ENCODE measurements at places on chromosomes 11 and 22.

GRCh38 chr11:104618954-104619353, 279.3 kb downstream of the CASP12 start:
- DNase-seq: no peak

GRCh38 chr11:84173078-84173477, 886.9 kb upstream of the CCDC90B start:
- DNase-seq: no peak

DNA sequence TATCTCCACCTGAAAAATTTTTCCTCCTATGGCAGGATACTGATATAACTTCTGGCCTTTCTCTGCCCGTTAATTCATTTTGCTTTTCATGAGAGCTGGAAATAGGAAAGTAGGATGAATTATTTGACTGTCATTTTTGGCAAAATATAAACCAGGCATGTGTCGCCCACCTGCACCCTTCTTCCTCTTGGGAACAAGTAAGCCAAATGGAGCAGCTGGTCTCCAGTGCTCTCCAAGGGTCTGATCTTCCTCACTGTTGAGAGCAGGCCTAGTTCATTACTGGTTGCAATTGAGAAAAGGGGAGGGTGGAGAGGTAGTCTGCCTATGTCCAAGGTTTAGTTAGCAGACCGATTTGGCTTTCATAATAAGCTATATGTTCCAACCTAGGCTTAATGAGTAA, 582.2 kb downstream of the DLG2 start:
- DNase-seq: no peak

DNA sequence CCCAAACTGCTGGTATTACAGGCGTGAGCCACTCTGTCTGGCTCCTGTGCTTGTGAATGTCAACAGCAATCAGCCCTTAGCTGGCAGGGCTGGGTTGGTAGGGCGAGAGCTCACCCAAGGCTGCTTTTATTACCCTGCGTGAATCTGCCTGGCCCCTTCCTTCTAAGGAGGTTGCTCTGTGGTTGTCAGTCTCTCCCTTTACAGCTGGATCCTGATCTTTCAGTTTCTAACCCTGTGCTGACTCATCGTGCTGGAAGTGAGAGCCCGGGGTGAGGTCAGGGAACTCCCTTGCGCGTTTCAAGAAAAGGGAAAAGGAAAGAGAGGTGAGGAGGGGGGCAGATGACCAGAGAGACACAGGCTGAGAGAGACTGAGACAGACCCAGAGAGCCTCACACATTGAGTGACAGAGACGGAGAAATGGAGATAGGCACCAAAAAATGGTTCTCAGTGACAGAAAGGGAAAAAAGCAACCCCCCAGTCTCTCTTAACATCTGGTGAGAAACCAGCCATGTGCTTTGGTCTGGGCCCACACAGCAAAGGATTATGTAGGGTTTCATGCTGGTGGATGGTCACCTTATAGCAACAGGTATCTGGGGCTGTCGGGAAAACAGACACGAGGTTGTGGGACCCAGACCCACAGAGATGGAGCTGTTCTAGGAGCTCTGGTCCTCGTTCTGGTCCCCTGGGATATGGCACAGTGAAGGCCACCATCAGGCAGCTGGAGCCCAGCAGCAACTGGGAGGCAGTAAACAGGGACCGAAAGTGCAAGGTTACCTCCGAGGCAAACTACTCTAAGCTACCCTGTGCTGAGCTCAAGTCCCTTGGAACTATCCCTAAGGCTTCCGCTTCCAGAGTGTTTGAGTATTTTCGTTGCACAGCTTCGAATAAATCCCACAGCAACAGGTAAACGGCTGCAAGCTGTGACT, 2.5 kb downstream of the TCN2 start:
- no peak for DNase-seq

GRCh38 chr11:660681-661444, 23.8 kb downstream of the DRD4 start:
- no peak for DNase-seq

DNA sequence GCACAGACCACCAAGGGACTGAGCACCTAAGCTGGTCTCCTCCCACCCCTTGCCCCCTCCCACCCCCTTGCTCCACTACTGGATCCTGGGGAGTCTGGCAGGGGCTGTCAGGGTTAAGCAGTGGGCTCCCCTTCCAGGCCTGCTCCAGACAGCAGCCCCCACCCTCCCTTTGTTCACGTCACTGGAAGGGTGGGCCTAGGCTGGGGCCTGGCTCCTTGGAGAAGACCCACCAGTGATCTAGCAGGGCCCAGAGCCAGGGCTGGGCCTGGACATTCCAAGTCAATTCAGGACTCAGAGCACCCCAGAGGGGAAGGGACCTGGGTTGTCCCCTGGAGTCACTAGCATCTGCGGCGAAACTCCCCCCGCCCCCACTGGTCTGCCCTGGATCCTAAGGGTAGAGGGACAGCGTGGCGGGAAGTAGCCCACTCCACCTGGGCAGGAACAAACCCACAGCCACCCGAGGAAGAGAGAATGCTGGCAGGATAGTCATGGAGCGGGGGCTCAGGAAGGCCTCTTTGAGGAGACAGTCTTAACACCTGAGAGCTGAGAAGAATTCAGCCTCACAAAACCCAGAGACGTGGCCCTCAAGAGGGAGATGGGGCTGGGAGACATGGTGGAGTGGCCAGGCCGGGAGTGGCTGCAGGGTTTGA, 45.8 kb downstream of the IGLL1 start:
- no peak for DNase-seq

DNA sequence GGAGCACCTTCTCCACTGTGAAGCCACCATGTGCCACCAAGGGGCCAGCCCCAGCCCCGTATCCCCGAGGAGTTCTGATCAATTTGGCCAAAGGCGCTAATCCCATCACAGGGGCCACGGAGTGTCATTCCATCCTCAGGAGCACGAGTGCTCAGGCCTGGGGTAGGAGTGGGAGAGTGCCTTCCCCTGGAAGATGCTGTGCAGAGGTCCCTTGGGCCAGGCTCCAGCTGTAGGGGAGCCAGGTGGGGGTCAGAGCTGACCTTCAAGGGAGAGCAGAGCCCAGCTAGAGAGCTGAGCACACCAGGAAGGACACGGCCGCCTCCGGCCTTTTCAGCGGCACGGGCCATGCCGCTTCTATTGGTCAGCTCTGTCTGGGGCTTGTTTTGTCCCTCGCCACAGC, 1459.9 kb downstream of the BRD1 start:
- no peak for DNase-seq

DNA sequence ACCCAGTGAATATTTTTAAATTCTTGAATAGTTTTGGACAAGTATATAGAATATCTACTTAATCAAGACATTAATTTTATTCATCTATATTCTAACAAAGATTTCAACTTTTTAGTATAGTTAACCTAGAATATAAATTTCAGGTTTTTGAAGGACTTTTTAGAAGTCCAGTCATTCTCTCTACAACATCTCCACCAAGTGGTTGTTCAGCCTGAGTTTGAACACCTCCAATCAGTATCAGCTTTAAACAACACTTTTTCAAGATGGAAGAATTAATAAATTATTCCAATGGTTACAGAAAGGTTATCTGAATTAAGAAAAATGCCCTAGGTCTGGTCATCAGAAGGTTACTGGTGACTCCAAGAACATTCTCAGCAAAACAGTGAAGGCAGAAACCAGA, 31.8 kb downstream of the EIF3M start:
- no peak for DNase-seq

All from stimulated activated CD8-positive, alpha-beta memory T cell treated with anti-CD3 and anti-CD28 coated beads, Interleukin-15, amount 100 ng/mL, for 24 hours (primary cell).